ENCODE measurements at places on chromosomes 3 and 15. TPM values are rescaled to one million over a fixed set of nuclear protein-coding genes. Genes with fewer than 3 reads are reported as not detected.

The NLGN1 gene
- 0.36 TPM for total RNA-seq

The TICRR gene
- total RNA-seq, result 4.1 TPM

The IQCH gene
- total RNA-seq, result 5.8 TPM

The ANKRD34C gene
- total RNA-seq, result not detected

The MORC1 gene
- total RNA-seq, result not detected

The MST1 gene
- 10.2 TPM for total RNA-seq

The LARP6 gene
- 24.6 TPM for total RNA-seq

The GPR87 gene
- 10.9 TPM for total RNA-seq

The SH2D7 gene
- not detected for total RNA-seq

The CFAP100 gene
- total RNA-seq, result 2.3 TPM

The MCTP2 gene
- 25.4 TPM for total RNA-seq

The IL17RD gene
- 19.9 TPM for total RNA-seq

- no peak for DNase-seq
- H3K4me1 ChIP-seq, result peaks cover 5% of the 10 kb centered on the region
- no peaks in the 10 kb centered on the region for H3K36me3 ChIP-seq
- H3K27me3 ChIP-seq, result no peaks in the 10 kb centered on the region
Observed at GRCh38 chr3:70992131-70992530, 591.4 kb downstream of the FOXP1 start.

DNA sequence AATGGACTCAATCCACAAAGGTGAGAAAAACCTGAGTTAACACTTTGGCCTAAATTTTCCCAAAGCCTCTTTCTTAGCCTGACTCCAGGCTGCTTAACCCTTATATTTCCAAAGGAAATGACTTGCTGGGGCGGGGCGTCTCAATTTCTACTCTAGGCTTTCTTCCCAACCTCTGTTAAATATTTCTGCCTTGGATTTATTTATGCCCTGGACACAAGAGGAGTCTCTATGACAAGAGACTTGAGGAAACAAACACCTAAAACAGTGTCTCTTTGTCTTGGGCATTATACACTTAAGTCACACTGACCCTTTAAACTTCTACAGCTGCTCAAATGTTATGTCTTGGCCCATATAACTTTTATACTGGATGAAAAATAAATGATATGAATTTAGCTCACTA is 28.3 kb upstream of the AP4E1 start:
- no peaks in the 10 kb centered on the region for H3K4me1 ChIP-seq
- H3K27ac ChIP-seq, result no peak overlapping the region
- DNase-seq, result no peak
- no peaks in the 10 kb centered on the region for H3K36me3 ChIP-seq

DNA sequence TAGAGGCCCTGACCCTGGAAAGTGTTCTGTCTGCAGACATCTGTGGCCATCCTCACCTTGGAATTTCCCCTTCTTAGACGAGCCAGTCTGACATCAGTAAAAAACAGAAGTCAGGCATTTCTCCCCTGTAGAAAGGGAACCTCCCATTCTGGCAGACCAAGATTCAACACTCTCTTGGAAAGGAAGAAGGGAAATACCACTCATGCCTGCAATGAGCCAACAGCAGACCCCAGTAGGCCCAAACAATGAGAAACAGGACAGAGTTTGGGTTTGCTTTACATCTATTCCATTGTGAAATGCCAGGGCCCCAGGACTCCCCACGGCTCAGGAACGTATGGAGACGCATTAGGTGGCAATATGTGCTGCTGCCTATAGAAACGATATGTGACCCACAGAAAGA is 264.0 kb upstream of the NSMCE3 start:
- H3K4me1 ChIP-seq, result no peaks in the 10 kb centered on the region
- no peaks in the 10 kb centered on the region for H3K36me3 ChIP-seq

- no peaks in the 10 kb centered on the region for H3K27me3 ChIP-seq
- no peak overlapping the region for H3K4me3 ChIP-seq
- no peaks in the 10 kb centered on the region for H3K4me1 ChIP-seq
- H3K36me3 ChIP-seq, result no peaks in the 10 kb centered on the region
- DNase-seq, result no peak
Observed at GRCh38 chr15:69793781-69794451, 303.8 kb downstream of the TLE3 start.

DNA sequence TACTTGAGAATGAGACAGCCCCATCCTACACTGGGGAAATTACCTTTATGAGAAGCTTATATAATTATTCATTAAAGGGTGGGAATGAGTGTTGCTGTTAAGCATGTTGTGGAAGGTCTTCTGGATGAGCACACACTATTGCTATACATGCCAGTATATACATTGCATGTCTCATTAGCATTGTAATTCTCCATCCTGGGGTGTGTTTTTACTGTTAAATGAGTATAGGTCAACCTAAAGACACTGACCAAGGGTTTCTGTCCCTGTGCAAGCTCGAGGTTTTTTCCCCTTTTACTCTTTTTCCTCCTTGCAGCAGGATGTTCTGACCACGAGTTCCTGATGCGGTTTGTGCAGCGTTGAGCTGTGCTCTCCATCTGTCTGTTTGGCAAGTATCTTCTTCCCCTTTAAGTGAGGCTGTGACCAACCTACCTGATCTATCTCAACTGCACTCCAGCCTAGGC is 7.2 kb upstream of the IVD start:
- no peak for DNase-seq
- no peak overlapping the region for H3K27ac ChIP-seq
- no peak overlapping the region for H3K4me3 ChIP-seq
- H3K36me3 ChIP-seq, result no peaks in the 10 kb centered on the region
- H3K27me3 ChIP-seq, result no peaks in the 10 kb centered on the region

DNA sequence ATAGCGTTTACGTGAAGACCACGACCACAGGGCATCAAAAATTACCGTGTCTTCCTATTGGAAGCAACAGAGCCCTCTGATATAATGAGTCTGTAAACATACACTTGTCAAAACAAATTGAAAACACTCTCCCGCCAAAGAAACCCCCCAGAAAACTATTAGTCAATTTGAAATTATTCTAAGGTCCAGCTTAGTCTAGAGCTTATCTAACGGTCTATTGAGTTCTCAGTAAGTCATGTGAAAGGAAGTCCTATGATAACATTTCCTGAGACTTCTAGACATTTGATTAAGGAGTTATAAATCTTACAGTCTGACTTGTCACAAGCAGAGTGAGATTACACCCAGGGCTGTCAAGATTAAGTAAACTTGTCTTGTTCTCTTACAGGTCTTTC is 356.3 kb downstream of the FOXP1 start:
- no peaks in the 10 kb centered on the region for H3K36me3 ChIP-seq
- no peaks in the 10 kb centered on the region for H3K27me3 ChIP-seq
- H3K4me3 ChIP-seq, result no peak overlapping the region

GRCh38 chr3:134350861-134351311 is 23.4 kb downstream of the AMOTL2 start:
- H3K27me3 ChIP-seq, result no peaks in the 10 kb centered on the region
- H3K4me1 ChIP-seq, result no peaks in the 10 kb centered on the region
- H3K4me3 ChIP-seq, result no peak overlapping the region

- H3K4me3 ChIP-seq, result no peak overlapping the region
- peak; percentile 72 for DNase-seq
- H3K27me3 ChIP-seq, result no peaks in the 10 kb centered on the region
- H3K36me3 ChIP-seq, result no peaks in the 10 kb centered on the region
- peak overlapping the region; percentile 0 for H3K27ac ChIP-seq
Observed at GRCh38 chr15:26889298-26889898, 22.5 kb downstream of the GABRA5 start.

DNA sequence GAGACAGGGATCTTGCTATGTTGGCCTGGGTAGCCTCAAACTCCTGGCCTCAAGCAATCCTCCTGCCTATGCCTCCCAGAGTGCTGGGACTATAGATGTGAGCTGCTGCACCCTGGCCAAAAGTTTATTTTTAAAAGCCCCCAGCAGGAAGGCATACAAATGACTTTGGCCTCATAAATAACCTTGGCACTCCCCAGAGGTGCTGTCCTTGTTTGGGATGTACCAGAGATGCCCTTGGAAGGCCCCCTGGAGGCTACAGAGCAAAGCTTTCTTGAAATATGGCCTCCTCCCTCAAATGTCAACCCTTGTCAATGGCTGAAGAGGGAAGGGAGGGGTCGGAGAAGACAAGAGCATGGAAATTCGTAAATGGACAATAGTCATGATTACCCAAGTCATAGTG is 14.0 kb upstream of the RTP3 start:
- H3K4me1 ChIP-seq, result no peaks in the 10 kb centered on the region
- DNase-seq, result no peak
- no peaks in the 10 kb centered on the region for H3K27me3 ChIP-seq
- H3K27ac ChIP-seq, result no peak overlapping the region
- no peaks in the 10 kb centered on the region for H3K36me3 ChIP-seq

GRCh38 chr3:9295007-9295406 is 45.6 kb upstream of the SRGAP3 start:
- H3K27me3 ChIP-seq, result no peaks in the 10 kb centered on the region
- no peak overlapping the region for H3K4me3 ChIP-seq
- H3K27ac ChIP-seq, result no peak overlapping the region
- H3K4me1 ChIP-seq, result no peaks in the 10 kb centered on the region

DNA sequence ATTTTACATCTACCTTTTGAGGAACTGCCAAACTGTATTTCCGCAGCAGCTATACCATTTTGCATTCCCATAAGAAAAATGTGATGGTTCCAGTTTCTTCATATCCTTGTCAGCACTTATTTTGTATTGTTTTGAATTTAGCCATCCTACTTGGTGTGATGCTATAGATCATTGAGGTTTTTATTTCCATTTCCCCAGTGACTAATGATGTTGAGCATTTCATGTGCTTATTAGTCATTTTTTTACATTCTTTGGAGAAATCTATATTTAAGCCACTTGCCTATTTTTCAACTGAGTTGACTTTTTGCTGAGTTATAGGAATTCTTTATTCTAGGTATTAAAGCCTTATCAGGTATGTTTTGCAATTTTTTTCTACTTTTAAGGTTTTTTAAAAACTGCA is 347.6 kb upstream of the RARB start:
- no peak for DNase-seq
- H3K4me3 ChIP-seq, result no peak overlapping the region
- no peak overlapping the region for H3K27ac ChIP-seq
- no peaks in the 10 kb centered on the region for H3K4me1 ChIP-seq
- no peaks in the 10 kb centered on the region for H3K36me3 ChIP-seq

GRCh38 chr3:114816052-114816451 is 331.0 kb downstream of the ZBTB20 start:
- H3K27me3 ChIP-seq, result no peaks in the 10 kb centered on the region
- H3K27ac ChIP-seq, result no peak overlapping the region

DNA sequence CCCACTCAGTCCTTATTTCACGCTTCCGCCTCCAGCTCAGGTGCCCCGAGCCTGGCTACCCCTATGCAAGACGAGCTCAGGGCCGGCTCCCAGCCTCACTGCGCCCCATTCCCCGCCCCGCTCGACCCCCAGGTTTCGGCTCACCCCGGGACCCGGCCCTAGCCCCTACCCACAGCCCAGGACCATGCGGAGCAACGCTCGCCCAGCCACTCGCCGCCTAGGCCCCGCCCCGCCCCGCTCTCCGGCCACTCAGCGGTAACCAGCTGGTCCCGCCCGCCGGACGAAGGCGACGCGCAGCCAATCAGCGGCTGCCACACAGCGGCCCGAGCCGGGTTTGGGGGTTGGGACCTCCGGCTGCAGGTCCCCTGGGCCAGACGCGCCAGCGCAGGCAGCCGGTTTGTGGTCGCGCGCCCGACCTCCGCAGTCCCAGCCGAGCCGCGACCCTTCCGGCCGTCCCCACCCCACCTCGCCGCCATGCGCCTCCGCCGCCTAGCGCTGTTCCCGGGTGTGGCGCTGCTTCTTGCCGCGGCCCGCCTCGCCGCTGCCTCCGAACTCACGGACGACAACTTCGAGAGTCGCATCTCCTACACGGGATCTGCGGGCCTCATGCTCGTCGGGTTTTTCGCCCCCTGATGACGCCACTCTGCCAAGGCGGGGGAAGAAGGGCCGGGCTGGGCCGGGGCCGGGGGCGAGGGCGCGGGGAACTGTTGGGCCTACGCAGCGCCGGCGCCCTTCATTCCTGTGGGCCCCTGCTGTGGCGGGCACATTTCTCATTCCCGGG is at the start of gene CATSPER2:
TSS of gene CATSPER2 (minus strand) at position 196 of the 781 bp plus-strand sequence. CDS start 783 bp downstream, outside the sequence.
- no peak within 1 kb of the TSS for H3K27ac ChIP-seq
- H3K4me3 ChIP-seq, result no peak within 1 kb of the TSS
- no peaks in the 10 kb centered on the region for H3K4me1 ChIP-seq

- H3K4me3 ChIP-seq, result no peak overlapping the region
- no peak for DNase-seq
- no peaks in the 10 kb centered on the region for H3K36me3 ChIP-seq
Observed at GRCh38 chr3:171350364-171350763, 109.8 kb downstream of the TNIK start.

DNA sequence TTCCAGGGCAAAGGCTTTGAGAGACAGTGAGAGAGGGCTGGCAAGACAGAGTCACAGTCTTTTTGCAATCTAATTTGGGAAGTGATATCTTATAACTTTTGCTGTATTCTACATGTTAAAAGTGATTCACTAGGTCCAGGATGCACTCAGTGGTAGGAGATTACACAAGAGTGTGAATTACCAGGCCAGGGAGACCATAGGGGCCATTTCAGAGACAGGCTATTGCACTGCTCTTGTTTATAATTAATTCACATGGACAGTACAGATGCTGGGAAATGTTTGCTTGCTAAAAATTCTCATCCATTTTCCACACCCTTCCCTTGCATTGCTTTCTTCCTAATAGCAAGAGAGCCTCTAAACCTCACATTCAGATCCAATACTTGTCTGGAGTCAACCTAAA is 22.6 kb upstream of the POMGNT2 start:
- H3K4me3 ChIP-seq, result no peak overlapping the region
- DNase-seq, result no peak
- no peaks in the 10 kb centered on the region for H3K27me3 ChIP-seq
- no peak overlapping the region for H3K27ac ChIP-seq
- no peaks in the 10 kb centered on the region for H3K4me1 ChIP-seq
- no peaks in the 10 kb centered on the region for H3K36me3 ChIP-seq

GRCh38 chr15:34279368-34279767 is 54.6 kb downstream of the EMC4 start:
- H3K27me3 ChIP-seq, result no peaks in the 10 kb centered on the region
- DNase-seq, result no peak
- no peaks in the 10 kb centered on the region for H3K4me1 ChIP-seq
- H3K27ac ChIP-seq, result no peak overlapping the region
- no peak overlapping the region for H3K4me3 ChIP-seq
- no peaks in the 10 kb centered on the region for H3K36me3 ChIP-seq

DNA sequence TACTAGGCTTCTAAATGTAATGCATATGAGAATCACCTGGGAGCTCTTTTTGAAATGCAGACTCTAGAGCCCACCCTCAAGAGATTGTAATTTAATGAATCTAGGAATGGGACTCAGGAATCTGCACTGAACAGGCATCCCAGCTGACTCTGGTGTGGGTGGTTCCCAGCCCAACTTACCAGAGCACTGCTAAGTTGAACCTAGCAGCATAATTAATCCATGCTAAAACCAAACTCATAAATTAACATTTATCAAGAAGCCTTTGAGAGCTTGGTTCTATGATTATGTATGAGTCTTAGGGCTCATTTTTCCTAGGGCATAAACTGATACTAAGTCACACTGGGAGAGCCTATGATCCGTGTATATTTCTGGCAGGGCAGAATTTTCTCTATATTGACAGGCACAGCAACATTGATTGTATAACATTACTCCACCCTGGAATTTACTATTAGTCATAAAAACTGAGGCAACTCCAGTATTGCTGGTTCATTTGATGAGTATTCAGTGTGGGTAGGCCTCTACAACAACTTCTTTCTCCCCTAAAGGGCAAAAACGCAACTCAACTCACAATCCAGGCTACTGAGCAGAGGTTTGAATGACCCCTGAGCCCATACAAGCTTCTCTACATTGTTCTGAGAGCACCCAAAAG is 10.7 kb upstream of the CSTA start:
- no peak overlapping the region for H3K4me3 ChIP-seq
- no peaks in the 10 kb centered on the region for H3K36me3 ChIP-seq
- no peak overlapping the region for H3K27ac ChIP-seq
- H3K27me3 ChIP-seq, result no peaks in the 10 kb centered on the region
- no peak for DNase-seq

Data from prostate gland (tissue), 2 donors.